ENCODE measurements at places on chromosomes 12 and 14.

DNA sequence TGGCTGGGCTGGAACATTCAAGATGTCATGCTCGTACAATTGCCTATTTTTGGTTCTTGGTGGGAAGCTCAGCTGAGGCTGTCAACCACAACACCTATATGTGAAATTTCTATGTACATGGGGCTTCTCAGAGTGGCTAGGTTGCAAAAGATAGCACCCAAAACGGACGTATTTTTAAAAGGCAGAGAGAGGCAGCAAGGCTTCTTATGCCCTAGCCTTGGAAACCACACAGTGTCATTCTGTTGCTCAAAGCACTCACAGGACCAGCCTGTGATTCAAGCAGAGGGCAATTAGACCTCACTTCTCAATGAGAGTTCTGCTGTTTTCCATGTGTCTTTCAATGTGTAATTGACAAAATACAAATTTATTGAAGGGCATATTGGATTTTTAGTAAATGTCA is 134.0 kb downstream of the GXYLT1 start:
- DNase-seq: no peak

DNA sequence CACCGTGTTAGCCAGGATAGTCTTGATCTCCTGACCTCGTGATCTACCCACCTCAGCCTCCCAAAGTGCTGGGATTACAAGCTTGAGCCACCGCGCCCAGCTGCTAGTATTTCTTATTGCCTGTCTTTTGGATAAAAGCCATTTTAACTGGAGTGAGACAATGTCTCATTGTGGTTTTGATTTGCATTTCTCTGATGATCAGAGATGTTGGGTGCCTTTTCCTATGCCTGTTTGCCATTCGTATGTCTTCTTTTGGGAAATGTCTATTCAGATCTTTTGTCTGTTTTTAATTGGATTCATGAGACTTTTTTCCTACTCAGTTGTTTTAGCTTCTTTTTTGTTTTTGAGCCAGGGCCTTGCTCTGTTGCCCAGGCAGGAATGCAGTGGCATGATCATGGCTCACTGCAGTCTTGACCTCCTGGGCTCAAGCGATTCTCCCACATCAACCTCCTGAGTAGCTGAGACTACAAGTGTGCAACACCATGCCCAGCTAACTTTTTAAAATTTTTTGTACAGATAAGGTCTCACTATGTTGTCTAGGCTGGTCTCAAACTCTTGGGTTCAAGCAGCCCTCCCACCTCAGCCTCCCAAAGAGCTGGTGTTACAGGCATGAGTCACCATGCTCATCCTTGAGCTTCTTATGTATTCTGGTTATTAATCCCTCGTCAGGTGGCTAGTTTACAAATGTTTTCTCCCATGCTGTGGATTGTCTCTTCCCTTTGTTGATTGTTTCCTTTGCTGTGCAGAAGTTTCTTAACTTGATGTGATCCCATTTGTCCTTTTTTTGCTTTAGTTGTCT is 65.9 kb downstream of the ACACB start:
- no peak for DNase-seq

- DNase-seq: no peak
Measured at GRCh38 chr12:48122065-48122834, 3.1 kb downstream of the PFKM start.

DNA sequence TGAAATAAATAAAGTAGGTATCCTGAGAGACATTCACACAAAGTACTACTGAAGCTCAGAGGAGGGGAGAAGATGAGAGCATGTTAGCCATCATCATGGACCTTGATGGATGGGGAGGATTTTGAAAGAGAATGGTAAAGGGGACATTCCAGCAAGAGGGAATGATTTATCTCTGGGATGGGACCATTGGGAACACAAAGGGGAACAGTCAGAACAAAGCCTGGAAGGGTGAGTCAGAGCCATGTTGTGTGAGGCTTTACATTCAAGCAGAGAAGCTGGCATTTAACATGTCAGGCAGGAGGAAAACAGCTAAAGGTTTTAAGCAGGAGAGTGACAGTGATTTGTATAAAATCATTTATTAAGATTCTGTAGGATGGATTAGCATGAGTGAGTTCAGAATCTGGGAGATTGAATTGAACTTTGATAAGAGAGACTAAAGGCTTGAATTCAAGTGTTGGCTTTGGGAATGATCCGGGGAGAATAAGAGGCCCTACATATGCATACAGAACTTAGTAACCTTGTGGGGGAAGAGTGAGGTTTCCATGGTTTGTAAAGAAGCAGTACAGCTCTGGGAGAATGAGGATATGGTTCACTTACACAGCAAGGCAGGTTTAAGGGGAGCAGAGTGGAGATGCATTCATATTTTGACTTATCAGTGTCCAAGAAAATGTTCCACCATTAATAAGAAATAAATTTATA is 174.4 kb downstream of the SYT10 start:
- DNase-seq: no peak

GRCh38 chr14:95320955-95321600 is 1.4 kb upstream of the CLMN start:
- DNase-seq: no peak

DNA sequence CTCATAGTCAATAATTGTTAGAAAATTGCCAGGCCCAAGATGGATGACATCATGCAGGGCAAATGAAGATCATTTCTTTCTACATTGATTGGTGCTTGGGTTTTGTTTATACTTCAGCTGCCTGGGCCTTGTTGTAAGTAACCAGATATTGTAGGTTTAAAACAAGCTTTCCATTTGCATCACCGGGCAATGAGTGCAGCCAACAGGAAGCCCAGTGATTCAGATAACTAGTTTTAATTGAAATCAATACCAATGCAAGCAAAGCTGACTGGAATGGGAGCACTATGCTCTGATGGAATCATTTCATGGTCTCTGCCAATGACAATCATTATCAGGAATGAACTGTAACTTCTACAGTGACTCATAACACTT is 279.3 kb downstream of the DUSP6 start:
- no peak for DNase-seq

All from SK-N-SH (cell line).